ENCODE measurements at places on chromosomes 3 and 15.

DNA sequence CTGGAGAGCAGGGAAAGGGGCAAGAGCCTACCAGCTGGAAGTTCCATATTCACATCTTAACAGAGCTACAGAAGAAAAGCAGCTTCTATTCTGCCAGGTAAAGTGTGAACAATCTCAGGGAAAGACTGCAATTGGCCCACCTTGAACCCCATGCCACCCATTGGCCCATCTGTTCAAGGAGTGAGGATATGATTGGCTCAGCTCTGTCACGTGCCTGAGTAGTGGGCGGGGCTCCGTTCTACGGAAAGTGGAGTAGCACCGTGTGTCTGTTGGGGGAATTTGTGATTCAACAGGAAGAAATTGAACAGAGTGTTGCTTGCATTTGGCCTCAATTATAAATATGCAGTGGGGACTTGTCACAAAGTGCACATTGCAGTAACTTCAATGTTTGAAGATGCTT is 81.8 kb downstream of the MINAR1 start:
- DNase-seq, result no peak

DNA sequence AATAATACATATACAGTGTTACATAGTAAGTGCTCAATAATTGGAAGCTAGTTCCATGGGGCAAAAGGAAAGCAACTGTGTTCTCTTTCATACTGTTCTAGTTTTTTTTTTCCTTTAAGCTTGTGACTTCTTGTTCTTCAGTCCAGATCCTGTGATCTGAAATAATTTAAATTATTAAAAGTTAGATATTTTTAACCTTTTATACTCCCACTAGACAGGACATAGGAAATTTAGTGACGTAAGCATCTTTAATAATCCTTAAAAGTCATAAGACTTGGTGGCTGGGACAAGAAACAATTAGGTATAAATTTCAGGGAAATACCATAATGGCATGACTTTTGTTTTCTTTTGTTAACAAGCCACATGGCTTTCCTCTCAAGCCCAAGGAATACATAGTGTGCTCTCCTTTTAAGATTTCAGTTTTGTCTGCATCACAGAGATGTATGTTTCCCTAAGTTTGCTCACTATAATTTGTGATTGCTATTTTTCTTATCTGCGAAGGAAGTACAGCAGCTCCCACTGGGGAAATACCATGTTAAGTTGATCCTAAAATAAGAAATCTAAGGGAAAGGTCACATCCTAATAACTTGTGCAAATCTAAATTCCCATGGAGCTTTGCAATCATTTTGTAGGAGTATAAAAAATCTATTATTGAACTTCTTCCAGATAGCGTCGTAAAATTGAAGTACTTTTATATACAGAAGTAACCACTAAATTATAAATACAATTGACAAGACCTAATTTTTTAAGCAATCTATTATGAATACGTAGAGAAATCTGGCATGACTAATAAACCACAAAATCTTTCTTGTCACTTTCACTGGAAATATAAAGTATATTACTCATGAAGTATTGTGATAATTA is 30.1 kb downstream of the PPARG start:
- no peak for DNase-seq

DNA sequence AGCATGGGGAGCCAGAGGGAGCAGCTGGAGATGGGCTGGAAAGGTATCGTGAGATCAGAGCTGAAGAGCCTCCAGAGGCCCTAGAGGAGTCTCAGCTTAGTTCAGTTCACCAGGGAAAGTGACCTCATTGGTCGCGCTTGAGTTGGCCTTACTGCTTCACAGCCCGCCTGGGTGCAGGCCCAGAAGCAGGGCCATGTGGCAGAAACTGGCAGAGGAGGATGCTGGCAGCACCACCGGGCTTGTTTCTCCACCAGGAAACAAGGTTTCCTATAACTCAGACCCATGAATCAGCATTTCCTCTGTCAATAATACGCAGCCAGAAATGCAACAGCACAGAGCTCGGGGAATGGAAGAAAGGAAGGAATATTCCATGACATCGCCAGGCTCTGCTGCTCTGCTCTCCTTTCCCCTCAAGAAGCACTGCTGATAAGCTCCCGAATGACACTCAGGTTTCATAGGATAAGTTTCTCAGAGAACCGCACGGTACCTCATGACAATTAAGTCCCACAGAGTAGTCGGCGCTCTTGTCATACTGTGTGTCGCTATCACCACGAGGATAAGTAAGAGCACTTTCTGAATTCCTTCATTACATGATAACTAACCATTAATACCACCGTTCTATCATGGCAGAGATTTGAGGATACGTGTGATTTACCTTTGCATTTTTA is 147.1 kb upstream of the LPP start:
- no peak for DNase-seq

- no peak for DNase-seq
Observed at GRCh38 chr3:168977716-168978374, 685.7 kb downstream of the MECOM start.

DNA sequence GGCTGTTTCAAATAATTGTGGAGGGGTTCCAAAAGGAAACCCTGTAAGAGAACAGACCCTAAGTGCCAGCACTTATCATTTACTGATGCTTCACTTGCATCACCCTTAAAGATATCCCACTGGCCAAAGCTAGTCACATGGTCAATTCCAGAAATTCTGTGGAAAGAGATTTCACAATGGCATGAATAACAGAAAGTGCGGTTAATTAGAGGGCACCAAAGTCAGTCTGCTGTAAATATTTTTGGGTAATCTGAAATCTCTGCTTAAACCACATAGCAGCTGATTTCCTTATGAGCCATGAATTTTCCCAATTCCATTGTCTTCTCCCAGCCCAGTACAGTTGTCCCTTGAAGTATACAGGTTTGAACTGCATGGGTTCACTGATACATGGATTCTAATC is 346.1 kb downstream of the SI start:
- no peak for DNase-seq

DNA sequence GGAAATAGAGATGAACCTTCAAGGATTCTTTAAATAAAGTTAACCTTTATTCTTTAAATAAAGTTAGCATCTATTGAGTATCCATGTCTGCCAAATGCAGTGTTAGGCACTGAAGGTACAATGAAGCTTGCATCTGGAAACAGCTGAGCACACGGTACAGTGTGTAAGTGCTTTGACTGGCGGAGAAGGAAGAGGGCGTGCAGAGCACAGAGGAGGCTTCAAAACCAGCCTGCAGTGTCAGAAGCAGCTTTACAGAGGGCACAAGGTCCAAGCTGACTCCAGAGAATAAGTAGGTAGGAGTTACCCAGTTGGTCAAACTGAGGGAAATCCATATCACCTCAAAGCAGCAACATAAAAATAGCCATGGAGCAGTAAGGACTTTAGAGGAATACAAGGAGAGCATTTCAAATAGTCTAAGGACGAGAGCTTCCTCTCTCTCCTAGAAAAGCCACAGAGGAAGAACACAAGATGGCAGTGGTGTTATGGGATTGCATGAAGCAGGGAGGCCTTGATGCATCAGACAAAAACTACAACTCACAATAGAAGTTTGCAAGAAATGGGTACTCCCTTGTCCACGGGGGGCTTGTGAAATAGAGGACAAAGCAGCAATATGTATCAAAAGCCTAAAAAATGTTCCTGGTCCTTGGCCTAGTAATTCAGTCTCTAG is 60.3 kb upstream of the PPP2R3A start:
- no peak for DNase-seq

DNA sequence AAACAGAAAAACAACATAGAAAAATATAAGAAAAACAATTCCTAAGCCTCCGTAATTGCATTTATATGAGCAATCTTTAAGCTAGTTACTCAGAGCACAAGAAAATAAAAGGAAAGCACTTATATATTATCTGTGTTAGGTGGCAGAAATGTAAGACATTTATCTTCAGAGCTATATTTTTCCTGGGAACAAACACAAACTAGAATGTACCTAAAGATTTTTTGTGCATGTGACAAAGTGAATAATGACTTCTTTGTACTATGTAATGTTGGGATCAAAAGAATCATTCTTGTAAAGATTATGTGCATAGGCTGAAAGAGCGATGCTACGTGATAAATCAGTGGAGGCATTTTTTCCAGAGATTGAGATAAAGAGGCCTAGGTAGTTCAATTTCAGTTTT is 111.3 kb upstream of the GMNC start:
- no peak for DNase-seq

DNA sequence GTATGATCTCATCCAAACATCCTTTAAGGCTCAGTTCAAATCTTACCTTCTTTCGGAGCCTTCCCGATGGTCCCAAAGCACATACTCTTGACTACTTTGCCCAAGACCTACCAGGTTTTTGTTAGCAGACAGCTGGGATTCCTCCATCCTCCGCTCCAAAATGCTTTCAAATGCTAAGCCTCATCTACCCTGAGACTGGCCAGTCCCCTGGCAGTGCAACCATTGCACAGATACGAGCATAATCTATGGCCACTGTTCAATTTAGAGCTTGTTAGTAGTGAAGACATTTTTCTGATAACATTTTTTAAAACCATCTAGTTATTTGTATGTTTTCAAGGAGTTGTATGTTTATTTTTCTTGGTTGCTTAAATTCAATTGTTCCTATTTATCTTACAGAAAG is 264.4 kb upstream of the NR2F2 start:
- no peak for DNase-seq

GRCh38 chr15:68526269-68526668 is 52.5 kb upstream of the CORO2B start:
- DNase-seq, result no peak

- DNase-seq, result no peak
Observed at GRCh38 chr3:15185404-15185803, 20.6 kb upstream of the CAPN7 start.

DNA sequence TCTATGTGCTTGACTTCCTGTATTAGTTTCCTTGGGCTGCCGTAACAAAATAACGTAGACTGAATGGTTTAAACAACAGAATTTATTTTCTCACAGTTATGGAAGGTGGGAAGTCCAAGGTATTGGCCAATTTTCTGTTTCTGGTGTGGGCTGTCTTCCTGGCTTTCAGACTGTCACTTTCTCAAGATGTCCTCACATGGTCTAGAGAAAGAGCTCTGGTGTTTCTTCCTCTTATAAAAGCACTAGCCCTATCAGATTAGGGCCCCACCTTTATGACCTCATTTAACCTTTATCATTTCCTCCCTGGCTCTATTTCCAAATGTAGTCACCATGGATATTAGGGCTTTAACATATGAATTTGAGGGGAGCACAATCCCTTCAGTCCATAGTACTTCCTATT is 54.6 kb downstream of the SPRED1 start:
- DNase-seq, result no peak

GRCh38 chr3:128091586-128091985 is 32.0 kb downstream of the RUVBL1 start:
- DNase-seq, result no peak

- DNase-seq, result no peak
Observed at GRCh38 chr3:13134879-13135206, 61.6 kb upstream of the IQSEC1 start.

DNA sequence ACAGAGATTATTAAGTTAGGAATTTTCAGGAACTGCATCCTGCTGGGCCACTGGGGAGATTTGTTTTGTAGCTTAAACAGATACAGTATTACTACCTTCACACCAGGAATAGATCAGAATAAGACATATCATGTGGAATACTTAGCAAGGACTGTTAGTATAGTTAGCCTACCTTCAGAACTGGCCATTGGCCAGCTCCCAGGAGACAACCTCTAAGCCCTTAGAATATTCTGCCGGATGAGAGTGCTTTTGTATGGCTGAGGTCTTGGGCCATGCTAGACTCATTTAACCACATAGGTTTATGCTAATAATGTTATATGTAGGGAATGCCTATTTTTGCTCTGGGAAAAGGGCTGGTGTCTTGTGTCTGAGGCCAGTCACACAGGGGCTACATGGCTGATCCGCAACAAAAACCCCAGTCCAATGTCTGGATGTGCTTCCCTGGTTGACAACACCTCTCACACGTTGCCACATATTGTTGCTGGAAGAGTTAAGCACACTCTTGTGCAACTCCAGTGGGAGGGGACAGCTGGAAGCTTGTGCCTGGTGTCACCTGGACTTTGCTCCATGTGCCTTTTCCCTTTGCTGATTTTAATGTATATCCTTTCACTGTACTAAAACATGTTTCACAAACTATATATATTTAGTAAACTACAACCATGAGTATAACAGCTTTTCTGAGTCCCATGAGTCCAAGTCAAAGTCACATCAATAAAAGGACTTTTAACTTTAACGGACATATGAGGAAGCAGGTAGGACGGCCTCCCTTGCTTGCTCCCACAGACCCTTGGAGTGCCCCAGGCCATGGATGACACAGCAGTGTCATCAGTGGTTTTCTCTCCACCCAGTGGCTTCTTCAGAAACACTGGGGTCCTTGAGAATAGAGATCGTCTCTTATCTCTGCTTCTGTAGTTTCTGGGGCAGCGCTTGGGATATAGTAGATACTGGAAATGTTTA is 118.0 kb upstream of the C3orf80 start:
- no peak for DNase-seq

DNA sequence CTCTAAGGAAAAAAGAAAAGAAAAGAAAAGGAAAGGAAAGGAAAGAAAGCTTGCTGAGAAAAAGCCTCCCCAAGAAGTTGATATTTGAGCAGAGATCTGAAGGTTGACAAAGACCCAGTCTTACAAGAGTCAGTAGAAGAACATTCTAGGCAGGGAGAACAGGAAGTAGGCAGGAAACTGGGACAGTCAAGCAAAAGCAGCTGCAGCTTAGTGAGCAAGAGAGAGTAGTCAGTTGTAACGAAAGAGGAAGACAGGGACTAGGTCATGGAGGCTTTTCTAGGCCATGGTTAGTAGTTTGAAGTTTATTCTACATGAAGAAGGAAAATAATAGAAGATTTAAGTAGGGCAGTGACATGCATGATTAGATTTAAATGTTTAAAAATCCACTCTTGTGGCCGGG is 31.8 kb upstream of the KLHL6 start:
- DNase-seq, result no peak

Data from occipital lobe (tissue), 3 donors.